Kidney epithelial cell (primary cell): ENCODE measurements at places on chromosomes 12 and 14.

DNA sequence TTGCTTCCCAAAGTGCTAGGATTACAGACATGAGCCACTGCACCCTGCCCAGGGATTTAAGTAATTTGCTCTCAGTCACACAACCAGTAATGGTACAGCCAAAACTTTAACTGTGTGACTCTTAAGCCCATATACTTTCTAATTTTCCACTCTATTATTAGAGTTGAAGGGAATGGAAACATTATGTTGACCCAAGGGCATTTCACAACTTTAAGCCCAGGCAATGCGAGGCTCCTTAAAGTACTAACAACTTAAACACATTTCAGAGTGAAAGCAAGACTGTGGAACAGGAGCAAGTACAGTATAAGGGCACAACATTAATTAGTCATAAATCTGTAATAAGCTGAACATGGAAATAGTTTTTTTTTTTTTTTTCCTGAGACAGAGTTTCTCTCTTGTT lies 39.8 kb downstream of the BAZ1A start:
- no peak for DNase-seq

DNA sequence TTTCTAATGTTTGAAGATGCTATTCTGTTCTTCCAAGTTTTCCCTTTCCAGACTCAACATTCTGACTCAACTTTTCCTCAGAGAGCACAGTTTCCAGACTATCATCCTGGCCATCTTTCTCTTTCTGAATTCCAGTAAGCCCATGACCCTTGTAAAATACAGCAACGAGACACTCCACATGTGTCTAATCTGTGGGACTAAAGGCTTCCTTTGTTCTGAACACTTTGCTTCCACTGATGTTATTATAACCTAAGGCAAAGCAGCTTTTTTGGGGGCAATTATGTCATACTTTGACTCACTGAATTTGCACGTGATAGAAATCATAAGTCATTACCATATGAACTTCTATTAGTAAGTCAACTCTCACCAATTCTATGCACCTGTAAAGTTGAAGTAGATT lies 6.3 kb upstream of the ART4 start:
- DNase-seq = peak; percentile 19

- DNase-seq = no peak
Measured at GRCh38 chr12:931060-931459, 18.4 kb downstream of the RAD52 start.

DNA sequence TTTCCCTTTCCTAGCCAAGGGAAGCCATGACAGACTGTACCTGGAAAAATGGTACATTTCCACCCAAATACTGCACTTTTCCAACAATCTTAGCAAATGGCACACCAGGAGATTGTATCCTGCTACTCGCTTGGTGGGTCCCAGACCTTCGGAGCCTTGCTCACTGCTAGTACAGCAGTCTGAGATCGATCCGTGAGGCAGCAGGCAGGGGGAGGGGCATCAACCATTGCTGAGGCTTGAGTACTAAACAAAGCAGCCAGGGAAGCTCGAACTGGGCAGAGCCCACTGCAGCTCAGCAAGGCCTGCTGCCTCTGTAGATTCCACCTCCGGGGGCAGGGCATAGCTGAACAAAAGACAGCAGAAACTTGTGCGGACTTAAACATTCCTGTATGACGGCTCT lies 218.8 kb downstream of the LRIG3 start:
- no peak for DNase-seq

DNA sequence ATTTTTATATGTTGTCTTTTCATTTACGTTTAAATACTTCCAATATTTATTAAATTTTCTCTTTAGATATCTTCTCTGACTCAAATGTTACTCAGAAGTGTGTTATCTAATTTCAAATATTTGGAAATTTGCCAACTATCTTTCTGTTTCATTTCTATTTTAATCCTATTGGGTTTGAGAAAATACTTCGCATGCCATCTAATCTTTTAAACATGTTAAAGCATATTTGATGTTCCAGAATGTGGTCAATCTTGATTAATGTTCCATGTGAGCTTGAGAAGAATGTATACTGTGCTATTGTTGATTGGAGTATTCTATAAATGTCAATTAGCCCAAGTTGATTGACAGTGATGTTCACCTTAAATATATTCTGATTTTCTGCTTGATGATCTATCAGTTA lies 11.9 kb upstream of the DCN start:
- no peak for DNase-seq

- no peak for DNase-seq
Measured at GRCh38 chr14:39472078-39472477, 39.8 kb upstream of the FBXO33 start.

GRCh38 chr12:49034286-49034622 lies 15.7 kb upstream of the PRKAG1 start:
- no peak for DNase-seq

- no peak for DNase-seq
Measured at GRCh38 chr14:101737414-101738339, 23.8 kb upstream of the PPP2R5C start.

GRCh38 chr12:6963791-6964413 lies 6.6 kb downstream of the PHB2 start:
- DNase-seq = no peak

DNA sequence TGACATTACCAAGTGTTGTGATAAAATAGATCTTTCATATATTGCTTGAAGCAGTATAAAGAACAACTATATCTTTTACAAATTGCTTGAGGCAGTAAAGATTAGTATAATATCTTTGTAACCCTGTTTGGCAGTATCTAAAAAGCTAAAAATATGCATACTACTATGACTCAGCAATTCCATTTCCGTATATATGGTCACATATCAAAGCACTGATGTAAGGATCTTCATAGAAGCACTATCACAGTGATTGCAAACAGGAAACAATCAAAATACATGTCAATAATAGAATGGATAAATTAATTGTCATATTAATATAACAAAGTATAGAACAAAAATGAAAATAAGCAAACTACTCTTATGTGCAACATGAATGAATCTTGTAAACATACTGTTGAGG lies 158.4 kb upstream of the IGF1 start:
- DNase-seq = no peak

DNA sequence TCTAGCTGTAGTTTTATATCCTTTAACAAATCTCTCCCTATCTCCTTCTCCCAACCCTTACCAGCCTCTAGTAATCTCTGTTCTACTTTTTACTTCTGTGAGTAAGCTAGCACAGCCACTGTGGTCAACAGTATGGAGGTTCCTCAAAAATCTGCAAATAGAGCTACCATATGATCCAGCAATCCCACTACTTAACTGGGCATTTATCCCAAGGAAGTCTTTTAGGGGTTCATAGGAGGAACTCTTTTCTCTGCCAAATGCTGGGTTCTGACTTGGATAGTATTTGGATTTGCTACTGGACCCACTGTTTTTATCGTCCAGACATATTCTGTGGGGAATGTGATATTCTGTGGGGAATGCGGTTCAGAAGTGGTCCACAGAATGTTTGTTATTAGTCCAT lies 41.1 kb downstream of the EID3 start:
- no peak for DNase-seq

DNA sequence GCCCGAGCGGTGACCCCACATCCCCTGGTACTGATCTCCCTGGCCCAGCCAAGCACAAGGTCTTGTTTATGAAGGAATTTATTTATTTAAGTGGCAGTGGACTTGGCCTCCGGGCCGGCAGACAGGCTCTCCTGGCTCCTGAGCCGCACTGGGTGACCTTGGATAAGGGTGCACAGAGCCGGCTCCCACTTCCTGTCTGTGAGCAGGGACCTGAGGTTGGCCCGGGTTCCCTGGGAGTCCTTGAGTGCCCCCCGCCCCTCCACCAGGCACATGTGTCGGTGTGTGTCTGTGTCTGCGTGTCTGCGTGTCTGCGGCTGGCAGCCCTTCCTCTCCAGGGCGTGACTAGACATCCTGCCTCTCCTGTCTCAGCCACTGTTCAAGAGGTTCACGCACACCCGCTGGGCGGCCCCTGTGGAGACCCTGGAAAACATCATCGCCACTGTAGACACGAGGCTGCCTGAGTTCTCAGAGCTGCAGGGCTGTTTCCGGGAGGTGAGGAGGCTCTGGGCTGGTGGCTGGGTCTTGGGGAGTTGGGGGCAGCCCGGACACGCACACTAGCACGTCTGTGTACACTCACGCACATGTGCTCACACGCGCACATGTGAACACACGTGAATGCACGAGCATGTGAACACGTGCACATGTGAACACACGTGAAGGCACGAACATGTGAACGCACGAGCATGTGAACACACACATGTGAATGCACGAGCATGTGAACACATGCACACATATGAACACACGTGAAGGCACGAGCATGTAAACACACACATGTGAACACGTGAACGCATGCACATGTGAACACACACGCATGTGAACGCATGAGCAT lies 9.3 kb downstream of the TNFAIP2 start:
- no peak for DNase-seq

DNA sequence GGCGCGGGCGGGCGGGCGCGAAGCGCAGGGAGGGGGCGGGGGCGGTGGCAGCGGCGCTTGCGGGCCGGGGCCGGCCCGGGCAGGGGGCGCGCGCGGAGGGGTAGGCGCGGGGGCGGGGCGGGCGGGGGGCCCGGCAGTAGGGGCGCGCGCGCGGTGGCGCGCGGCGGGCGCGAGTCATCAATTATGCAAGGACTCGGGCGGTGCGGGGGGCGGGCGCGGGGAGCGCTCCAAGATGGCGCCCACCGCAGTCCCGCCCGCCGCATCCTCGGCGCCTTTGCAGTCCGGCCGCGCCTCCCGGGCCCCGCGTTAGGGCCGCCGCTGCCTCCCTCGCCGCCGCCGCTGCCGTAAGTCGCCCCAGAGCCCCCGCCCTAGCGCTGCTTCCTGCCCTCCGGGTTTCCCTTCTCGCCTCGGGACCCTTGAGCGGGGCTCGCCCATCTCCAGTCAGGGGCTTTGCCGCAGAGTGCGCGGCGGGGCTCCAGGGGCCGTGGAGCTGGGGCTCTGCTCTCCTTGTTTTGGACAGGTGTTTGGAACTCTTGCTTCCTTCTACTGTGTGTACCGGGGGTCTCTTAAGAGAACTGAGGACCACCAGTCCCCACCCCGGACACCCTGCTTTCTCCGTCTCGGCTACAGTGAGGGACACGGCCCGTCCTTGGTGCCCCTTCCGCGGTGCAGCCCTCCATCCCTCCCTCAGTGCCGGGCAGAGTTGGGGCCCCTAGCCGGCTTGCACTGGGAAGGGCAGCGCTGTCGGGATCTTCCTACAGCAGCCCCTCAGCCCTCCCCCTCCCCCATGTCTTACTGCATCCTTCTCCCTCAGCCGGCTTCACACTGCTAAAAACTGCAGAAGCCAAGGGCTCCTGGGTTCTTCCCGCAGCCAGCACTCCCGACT lies at the start of gene SCN8A:
Gene SCN8A, plus strand, starts transcription at position 218 of the 886 bp plus-strand sequence. CDS start 71,585 bp downstream, outside the sequence.
- no peak for DNase-seq

GRCh38 chr12:122949405-122949804 lies 16.9 kb downstream of the ABCB9 start:
- no peak for DNase-seq

- peak; percentile 77 for DNase-seq
Measured at GRCh38 chr14:39974036-39974435, 541.8 kb upstream of the FBXO33 start.

- DNase-seq = no peak
Measured at GRCh38 chr12:123936956-123937706, 35.5 kb downstream of the CCDC92 start.
